Kidney glomerular epithelial cell (primary cell): ENCODE measurements at places on chromosomes 7 and 10.

DNA sequence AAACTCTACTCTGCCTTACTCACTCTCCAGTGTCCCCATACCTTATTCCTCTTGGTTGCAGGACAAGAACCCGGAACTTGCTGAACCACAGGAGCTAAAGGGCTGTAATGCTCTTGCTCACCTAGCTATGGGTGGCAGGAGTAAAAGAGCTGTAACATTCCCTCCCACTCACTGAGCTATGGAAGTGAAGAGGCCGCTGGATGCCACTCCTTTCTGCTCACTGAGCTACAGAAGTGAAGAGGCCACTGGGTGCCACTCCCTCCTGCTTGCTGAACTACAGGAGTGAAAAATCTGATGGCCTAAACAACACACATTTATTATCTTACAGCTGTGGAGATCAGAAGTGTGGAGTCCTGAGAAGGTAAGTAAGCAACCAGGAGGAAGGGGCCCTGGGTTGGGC is 17.5 kb downstream of the MRPS24 start:
- no peak for DNase-seq

- DNase-seq = no peak
Measured at GRCh38 chr10:34247560-34247959, 567.5 kb downstream of the PARD3 start.

DNA sequence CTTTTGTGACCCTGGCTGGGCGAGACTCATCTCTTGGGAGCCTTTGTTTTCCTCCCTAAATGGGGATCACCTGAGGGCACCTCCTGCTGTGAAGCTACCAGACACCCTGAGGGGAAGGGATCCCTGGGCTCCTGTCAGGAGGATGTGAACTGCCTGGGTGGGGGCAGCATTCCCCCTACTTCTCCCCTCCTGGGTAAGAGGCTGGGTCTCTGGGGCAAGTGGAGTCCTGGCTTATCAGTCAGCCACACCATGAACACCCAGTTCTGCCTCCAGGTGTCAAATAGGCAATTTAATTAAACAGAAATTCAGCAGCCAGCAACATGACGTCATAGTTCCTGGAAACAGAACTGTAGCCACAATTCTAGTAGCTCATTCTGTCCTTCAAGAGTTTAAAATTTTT is 97.7 kb upstream of the RET start:
- no peak for DNase-seq

- DNase-seq = no peak
Measured at GRCh38 chr7:107372298-107372697, 97.6 kb upstream of the GPR22 start.

GRCh38 chr10:122861711-122862161 is 16.1 kb upstream of the CUZD1 start:
- peak; percentile 72 for DNase-seq

DNA sequence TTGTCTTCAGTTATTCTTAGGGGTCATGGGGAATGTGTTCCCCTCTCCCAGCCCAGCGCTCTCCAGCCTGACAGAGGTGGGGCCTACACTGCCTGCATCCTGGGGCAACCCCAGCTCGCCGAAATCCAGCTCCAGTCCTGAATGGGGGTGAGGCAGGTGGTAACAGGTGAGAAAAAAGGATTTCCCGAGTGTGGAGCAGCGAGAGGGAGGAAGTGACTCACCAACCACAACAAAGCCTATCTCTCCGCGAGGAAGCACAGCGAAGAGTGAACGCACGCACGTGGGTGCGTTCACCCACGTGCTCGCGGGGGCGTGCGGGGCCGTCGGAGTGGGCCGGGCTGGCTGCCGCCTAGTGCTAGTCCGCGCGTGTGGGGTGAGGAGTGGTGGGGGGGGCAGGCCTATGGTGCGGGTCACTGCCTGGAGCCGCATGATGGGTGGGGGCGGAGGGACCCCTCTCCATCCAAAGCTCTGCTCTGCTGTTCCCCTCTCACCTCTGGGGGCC is 855 bp upstream of the PALD1 start:
- peak; percentile 33 for DNase-seq

GRCh38 chr10:21289961-21290360 is 235.5 kb downstream of the SKIDA1 start:
- DNase-seq = no peak

- DNase-seq = peak; percentile 39
Measured at GRCh38 chr7:140738280-140738679, 41.8 kb downstream of the NDUFB2 start.

DNA sequence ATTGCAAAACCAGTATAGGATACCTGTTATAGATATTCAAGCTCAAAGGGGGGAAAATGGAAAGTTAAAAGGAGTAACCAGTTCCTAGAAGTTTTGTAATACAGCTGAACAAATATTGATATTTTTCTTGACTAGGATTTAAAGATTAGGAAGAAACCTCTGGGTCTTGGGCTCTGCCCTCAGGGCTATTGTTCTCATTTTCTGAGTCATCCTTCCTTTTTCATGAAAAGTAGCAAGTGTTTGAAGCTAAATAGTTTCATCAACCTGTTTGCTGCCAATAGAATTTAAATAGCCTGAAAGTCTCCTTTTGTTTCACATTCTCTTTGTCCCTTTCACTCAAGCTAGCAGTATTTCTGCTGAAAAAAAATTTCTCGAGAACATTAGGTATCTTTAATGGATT is 1061.1 kb upstream of the GHITM start:
- DNase-seq = no peak

- no peak for DNase-seq
Measured at GRCh38 chr7:83166781-83167180, 4.1 kb upstream of the PCLO start.

- DNase-seq = no peak
Measured at GRCh38 chr10:24240041-24240751, 31.3 kb downstream of the KIAA1217 start.

- no peak for DNase-seq
Measured at GRCh38 chr10:85593226-85593772, 773.3 kb downstream of the GRID1 start.

- DNase-seq = no peak
Measured at GRCh38 chr7:820341-820740, 11.9 kb upstream of the SUN1 start.

GRCh38 chr10:79098596-79099015 is 29.8 kb downstream of the ZMIZ1 start:
- no peak for DNase-seq

GRCh38 chr7:149569726-149570422 is 72.3 kb upstream of the ZNF746 start:
- no peak for DNase-seq

DNA sequence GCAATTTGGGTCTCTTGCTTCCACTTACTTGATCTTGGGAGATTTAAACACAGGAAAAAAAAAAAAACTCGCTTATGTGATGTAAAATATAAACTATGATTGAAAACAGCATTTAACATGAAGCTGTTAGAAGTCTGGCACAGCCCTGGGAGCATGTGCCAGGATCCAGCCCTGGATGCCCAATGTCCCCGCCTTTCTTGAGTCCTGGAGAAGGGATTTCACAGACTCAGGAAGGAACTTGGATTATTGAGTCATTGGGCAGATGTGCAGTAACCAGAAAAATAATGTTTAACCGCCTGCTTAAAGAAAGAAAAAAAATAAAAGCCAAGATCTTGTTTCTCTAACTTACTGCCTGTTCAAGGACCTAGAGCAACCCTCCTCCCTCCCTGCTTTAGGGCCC is 3.7 kb upstream of the JCAD start:
- DNase-seq = peak; percentile 33

GRCh38 chr7:140745266-140746058 is 49.0 kb downstream of the NDUFB2 start:
- no peak for DNase-seq

- no peak for DNase-seq
Measured at GRCh38 chr7:45347804-45348203, 190.2 kb downstream of the RAMP3 start.

- no peak for DNase-seq
Measured at GRCh38 chr7:31445686-31446355, 68.1 kb upstream of the ITPRID1 start.

DNA sequence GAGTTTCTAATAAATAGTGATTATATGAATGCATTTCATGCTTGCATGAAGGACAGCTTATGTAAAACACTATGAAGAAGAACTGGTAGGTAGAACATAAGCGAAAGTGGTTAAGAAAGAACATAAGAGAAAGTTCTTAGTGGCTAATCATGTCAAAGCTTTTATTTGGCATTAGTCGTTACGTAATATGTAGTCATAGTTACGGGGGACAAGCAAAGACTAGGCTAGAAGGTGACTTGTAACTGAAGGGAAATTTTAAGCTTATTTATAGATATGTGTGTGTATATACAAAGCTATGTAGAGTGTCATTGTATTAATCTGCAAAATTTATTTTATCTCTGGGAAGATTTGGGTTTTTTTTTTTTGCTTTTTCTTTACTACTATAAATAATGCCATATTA is 36.9 kb downstream of the CAPZA2 start:
- DNase-seq = no peak
